ENCODE measurements at places on chromosomes 3 and 15.

- no peak for DNase-seq
These were observed 31.6 kb upstream of the SNRPA1 start for GRCh38 chr15:101326462-101327146.

DNA sequence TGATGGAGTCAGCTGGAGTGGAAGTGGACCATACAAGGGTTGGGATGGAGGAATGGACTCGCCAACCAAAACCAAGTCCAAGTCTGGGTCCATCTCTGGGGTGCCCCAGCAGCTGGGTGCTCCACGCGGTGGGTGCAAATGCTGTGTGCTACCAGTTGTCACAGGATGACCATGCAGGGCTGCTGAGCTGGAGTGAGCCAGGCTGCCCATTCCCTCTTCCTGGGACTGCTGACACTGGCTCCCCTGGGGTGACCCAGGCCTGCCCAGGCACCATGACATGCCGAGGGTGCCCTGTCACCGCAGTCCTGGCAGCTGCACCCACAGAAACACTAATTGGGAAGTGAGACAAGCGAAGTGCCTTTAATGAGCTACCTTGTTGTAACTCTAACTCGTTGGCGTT, 140.2 kb downstream of the TPRA1 start:
- no peak for DNase-seq

- DNase-seq: no peak
These were observed 81.1 kb upstream of the FLNB start for GRCh38 chr3:57927166-57927565.

DNA sequence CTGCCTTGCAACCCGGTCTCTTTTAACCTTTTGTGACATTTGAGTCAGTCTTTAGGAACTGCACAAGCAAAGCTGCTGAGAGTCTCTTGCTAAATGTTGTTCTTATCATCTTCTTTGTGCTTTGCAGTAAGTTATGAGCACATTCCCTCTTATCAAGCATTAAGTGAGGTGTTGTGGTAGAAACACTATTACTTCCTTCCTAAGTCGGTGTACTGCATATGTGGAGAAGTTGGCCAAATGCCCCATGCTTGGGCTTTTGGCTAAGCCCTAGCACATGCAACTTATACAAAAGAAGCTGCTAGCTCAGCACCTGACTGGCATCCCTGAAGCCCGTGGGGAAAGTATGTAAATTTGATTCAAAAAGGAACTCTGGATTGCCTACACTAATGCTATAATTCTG, 136.5 kb upstream of the RBMS3 start:
- no peak for DNase-seq

- peak; percentile 21 for DNase-seq
These were observed 59.2 kb upstream of the HERC1 start for GRCh38 chr15:63892794-63893441.

GRCh38 chr3:134307425-134307824, 56.8 kb upstream of the RYK start:
- DNase-seq: no peak

- no peak for DNase-seq
These were observed 10.3 kb downstream of the NCBP2 start for GRCh38 chr3:196931828-196932587.

DNA sequence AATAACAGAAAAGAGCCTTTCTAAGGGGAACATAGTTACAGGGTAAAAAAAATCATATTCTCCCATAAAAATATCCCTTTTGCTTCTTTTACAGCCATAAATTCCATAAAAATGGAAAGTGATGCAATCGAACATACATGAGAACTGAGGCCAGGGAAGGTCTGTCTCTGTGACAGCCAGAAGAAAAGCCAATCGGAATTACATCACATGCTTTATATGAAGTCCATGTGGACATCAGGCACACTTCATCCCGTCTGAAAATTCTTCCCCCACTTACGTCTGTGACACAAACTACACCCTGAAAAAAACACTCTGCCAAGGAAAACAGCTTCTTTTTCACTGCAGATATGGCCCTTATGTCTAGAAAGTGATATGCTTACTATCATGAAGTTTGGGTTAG, 323.5 kb downstream of the ERC2 start:
- DNase-seq: no peak

GRCh38 chr3:20145874-20146273, 40.1 kb downstream of the SGO1 start:
- DNase-seq: no peak

DNA sequence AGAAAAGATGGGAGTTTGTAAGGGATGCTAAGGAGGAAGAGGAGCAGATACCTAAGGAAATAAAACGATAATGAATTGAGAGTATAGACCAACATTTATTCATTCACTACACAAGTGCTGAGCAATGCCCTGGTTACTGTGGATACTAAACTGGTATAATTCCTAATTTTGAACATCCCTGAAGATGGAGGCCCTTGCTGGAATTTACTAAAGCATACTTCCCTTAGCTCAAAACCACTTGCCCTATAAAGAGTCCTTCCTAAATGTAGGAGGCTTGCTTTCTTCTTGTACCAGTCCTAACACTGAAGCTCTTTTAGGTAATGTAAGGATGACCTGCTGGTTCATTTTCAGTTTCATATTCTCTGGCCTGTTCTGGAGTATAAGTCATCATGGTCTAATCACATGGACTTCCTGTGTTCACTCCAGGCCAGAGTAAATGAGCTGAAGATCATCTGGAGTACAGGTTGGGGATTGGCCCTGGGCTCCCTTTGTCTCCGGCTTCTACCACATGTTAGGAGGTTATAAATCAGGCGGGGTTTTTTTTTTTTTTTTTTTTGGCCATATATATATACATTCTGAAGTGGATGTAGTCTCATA, 40.1 kb upstream of the MTMR10 start:
- no peak for DNase-seq

- no peak for DNase-seq
These were observed 52.8 kb downstream of the RGMA start for GRCh38 chr15:93035953-93036810.

- no peak for DNase-seq
These were observed 270.2 kb downstream of the THSD4 start for GRCh38 chr15:71385457-71385856.

DNA sequence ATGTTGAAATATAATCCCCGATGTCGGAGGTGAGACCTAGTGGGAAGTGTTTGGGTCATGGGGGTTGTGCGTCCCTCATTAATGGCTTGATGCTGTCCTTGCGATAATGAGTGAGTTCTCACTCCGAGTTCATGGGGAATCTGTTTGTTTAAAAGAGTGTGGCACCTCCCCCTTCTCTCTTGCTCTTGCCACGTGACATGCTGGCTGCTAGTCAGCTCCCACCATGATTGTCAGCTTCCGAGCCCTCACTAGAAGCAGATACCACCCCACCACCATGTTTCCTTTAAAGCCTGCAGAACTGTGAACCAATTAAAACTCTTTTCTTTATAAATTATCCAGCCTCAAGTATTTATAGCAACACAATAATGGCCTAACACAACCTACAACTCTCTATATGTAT, 166.3 kb upstream of the MBNL1 start:
- no peak for DNase-seq

GRCh38 chr3:149969110-149969939, 1.4 kb downstream of the PFN2 start:
- no peak for DNase-seq

DNA sequence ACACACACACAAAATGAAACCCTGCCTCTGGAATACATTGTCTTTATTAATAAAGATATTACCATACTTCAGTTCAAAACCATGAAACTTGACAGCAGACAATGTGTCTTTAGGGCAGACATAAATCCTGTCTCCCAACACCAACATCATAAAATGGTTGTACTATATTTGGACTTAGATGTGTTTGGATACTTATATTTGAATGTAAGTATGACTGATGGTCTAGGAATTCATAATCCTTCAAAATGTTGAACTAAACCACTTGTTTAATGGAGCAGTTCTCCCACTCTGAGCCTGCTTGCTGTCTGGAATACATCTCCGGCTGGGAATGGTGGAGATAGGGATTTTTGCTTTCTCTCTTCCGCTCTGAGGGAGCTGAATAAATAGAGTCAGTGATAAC, 10.6 kb downstream of the FBN1 start:
- no peak for DNase-seq

DNA sequence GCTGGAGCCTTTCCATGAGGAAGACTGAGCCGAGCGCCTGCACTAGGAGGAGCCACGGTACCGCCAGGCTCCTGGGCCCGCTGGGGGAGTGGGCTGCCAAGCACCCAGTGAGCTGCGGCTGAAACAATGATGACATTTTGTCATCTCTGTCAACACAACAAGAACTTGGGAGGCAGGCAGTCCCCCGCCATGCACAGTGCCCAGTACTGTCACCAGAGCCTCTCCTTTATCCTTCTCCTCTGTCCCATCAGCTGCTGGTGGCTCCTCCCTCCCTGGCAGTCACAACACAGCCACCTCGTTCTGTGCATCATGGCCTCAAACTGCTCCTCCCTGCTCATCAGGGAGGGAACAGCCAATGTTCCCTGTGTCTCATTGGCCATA, 34.0 kb upstream of the PCSK6 start:
- DNase-seq: no peak

DNA sequence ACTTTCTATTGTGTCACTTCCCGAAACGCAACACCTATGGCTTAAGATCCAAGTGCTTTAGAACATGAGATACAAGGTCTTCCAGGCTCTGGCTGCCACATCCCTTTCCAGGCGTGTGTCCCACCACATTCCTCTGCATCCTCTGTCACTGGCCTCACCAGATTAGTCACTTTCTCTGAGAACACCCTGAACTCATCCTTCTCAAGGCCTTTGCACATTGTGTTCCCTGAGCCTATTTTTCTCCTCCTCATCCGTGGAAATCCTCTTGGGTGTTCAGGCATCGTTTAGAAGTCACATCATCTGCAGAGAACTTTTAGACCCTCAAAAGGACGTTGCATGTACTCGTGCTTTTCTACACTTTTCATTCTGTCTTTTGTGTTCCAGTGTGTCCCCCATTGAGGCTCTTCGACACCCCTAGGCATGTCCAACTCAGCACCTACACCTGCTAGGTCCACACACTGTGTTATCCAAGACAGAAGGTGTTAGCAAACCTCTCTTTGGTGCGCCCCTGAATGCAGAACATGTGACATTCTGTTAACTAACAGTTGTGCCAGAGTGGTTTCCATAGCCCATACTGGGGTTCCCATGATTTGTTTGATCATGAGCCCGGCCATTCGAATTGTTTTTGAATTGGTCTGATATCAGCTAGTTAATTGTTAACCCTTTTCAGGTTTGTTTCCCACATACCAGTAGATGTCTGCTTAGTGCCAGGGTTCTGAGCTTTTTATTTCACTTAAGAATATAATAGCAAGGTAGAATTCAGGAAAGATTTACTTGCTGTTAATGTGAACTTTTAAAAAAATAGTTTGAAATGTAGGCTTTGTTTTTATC, 67.2 kb downstream of the LPP start:
- no peak for DNase-seq

DNA sequence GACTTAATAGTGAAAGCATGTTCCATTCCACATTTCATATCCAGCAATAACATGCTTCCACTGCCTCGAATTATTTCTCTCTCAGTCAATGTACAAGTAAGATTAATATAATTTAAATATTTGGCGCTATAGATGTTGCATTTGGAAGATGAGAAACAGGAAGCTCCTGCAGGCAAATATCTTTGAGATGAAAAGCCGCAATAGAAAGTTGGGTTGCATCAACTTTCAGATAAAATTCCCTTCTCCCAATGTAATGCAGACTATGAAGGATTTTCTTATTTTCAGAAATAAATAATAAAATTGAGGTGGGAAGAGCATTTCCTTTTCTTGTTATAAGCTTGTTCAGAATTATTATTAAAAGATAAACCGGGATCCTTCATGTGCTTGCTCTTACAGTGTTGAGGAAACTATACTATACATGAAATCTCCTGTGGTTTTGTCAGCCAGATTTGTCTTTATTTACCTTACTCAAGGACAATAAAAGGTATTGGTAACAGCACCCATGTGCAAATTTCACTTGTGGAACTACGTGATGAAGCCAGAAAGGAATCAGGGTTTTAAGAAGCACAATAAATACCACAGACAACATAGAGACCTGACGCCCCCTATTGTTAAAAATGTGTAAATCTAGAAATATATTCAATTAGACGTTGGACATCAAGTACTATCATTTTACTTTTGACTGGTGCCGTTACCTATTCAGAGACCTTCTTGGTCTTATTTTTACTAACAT, 307.0 kb downstream of the ARPP21 start:
- no peak for DNase-seq

DNA sequence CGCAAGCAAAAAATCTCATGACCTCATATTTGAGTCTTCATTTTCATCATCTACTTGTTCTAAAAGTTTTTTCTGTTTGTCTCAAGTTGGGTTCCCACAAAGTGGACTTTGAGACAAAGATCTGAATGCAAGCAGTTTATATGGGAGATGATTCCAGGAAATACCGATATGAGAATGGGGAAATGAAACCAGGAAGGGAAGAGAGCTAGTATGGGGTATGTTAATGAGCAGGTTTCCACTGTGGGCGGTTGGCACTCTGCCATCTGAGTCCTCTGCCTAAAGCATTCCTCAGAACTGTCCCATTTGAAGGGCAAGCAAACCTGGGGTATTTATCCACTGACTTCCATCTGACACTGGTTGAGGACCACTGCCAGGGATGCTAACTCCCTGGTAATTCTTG, 8.8 kb downstream of the ADPRH start:
- no peak for DNase-seq

GRCh38 chr3:20604659-20605058, 418.7 kb upstream of the SGO1 start:
- no peak for DNase-seq

GRCh38 chr3:133887074-133887802, 8.4 kb downstream of the RAB6B start:
- DNase-seq: no peak

GRCh38 chr3:151976211-151977050, 103.0 kb downstream of the SUCNR1 start:
- no peak for DNase-seq

DNA sequence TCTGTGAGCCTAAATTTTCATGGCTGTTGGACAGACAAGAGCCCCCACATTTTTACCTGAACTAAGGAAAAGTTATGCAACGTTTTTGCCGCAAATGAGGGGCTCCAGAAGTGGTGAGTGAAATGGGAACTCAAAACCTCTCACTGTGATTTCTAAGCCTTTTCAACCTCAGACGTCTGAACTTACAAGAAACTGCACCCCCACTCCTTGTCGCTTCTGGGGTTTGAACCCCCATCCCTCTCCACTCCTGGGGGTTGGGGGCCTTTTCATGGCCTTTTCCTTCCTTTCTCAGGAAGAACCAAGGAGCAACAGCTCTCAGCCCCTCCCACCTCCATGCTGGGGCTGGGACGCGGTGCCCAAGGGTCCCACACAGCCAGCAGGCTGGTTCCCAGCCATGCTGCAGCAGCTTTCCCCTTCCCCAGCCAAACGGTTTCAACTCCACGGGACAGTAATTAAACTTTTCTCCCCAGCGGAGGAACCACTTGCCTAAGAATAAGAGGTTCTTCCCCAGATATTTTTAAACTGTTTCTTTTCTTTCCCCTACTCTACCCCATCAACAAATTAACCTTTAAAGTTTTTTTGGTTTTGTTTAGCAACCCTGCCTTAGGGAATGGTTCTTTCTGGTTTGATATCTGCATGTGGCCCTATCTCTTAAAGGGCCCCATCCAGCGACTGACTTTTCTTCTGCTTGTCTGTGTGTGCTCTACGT, 387.6 kb upstream of the CBLB start:
- no peak for DNase-seq
